NCI-H526 (cell line): ENCODE measurements at places on chromosomes 16 and 17.

DNA sequence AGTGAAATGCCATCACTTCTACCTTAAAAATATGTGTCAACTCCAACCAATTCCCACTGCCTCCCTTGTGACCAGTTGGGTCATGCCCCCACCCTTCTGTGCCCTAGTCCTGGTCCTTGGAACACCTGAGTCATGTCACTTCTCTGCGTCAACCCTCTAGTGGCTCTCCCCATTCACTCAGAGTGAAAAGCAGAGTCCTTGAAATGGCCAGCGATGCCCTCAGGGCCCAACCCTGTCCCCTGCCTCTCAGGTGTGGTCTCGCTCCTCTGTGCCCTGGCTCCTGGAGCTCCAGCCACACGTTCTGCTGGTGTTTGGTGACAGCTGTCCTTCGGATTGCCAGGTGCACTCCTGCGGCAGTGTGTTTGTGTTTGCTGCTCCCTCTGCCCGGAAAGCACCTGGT lies 89.2 kb downstream of the SPECC1 start:
- DNase-seq: no peak

DNA sequence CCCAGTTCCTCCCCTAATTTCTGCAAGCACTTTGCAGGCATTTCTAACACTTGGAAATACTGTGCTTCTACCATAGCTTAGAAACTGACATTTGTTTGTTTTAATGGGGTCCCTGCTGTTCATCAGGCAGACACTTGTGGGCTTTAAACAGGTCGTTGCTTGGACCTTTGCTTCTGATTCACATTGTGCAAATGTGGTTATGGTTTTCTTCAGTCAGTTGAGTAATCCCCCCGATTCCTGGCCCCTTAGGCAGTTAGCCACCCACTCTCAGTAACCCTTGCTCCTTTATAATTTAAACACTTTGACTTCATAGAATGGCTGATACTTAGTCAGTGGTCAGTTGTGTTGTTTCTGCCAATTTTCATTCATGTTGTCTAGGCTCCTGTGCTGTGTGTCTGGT lies 39.4 kb downstream of the SLC47A1 start:
- DNase-seq: no peak

GRCh38 chr17:45189009-45189408 lies 27.3 kb downstream of the HEXIM2 start:
- no peak for DNase-seq

DNA sequence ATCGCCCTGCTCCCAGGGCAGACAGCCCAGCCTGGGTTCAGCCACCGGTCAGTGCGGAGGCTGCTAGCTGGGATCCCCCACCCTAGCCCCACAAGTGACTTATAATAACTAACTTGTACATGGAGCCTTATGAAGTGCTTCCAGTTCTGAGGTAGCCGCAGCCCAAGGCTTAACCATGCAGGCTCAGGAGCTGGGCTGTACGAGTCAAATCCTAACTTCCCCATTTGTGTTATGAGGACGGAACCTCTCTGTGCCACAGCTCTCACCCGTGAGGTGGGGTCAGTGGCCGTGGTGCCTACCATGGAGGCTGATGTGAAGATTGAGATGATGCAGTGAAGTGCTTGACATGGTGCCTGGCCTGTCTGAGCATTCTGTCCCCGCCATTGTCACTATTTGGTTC lies 27.8 kb upstream of the GOSR2 start:
- no peak for DNase-seq

- DNase-seq: no peak
Measured at GRCh38 chr16:55515111-55515510, 6.2 kb downstream of the LPCAT2 start.

DNA sequence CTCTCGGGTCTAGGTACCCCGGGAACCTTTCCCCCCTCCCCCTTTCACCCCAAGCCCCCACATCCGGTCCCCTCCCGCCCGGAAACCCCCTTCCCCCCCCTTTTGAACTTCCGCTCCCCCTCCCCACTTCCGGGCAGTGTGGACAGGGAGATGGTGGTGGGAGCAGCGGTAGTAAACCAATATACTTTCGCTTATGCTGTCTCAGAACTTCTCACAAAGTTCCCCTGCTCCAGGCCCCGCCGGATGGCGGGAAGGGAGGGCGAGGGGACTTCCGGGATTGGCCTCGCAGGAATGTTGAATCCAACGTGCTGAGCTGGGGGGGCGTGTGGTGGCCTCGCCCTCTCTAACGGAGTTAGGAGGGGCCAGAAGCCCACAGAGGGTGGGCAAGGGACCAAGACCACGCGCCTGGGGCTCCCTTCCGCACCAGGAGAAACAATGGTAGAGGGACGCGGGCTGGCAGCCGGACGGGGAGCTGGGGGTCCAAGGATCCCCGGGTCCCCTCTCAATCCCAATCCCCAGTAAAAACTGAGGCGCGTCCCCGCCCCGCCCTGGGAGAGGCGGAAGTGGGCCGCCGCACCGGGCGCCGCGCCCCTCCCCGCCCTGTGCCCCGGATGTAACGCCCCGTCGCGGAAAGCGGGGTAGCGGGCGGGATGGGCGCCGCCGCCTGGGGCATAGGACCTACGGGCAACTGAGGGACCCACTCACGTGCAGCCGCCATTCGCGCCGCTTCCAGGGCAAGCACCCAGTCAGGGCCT lies 742 bp downstream of the PFN1 start:
- DNase-seq: peak; percentile 33

GRCh38 chr17:62882284-62882683 lies 74.2 kb upstream of the MARCHF10 start:
- no peak for DNase-seq

GRCh38 chr17:1506649-1507267 lies 9.7 kb downstream of the INPP5K start:
- no peak for DNase-seq

DNA sequence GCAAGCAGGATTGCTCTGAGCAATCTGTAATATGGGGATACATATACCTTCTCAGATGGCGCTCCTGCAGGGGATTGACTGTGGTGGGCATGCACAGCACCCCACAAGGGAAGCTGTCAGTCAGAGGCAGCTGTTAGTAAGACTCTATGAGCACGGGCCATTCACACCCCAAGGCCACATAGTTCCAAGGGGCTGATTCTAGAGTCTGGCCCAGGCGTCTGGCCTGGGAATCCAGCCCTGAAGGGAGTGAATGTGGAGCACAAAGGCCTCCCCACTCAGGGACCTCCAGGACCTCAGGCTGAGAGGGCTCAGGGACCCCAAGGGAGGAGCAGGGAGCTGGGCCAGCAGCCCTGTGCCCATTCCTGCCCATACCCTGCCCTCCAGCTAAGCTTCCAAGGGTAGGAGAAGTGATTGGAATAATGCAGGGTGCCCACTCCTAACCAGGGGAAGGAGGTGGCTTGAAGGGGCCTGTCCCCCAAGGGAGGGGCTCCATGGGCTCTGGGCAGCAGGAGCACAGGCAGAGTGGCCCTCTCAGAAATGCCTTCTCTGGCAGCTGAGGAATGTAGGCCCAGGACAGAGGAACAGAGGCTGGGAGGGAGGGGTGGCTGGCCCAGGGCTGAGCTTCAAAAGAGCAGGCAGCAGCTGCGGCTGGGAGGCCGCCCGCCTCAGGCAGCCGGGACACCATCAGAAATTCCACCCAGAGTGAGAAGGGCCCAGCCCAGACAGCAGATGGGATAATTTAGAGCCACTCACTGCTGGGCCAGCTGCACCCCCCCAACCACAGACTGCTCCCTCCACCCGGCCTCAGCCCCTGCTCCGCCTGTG lies 48.9 kb upstream of the MRPS23 start:
- DNase-seq: peak; percentile 64

- DNase-seq: no peak
Measured at GRCh38 chr16:69431948-69432468, 7.6 kb downstream of the CYB5B start.

DNA sequence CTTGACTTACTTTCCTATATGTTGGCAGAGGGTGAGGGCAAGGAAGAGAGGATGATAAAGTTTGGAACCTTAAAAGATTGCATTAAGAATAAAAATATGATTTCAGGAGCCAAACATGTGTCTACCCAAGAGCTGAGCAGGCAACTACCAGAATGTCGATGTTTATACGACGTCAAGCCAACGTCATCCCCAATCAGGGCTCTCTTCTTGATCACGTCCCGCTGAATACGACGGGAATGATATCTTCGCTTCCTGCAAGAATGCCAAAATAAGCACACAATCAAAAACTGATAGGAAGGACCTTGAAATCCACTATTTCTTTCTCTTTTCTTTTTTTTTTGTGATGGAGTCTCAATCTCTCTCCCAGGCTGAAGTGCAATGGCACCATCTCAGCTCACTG lies 20.1 kb upstream of the ITGAE start:
- DNase-seq: no peak

DNA sequence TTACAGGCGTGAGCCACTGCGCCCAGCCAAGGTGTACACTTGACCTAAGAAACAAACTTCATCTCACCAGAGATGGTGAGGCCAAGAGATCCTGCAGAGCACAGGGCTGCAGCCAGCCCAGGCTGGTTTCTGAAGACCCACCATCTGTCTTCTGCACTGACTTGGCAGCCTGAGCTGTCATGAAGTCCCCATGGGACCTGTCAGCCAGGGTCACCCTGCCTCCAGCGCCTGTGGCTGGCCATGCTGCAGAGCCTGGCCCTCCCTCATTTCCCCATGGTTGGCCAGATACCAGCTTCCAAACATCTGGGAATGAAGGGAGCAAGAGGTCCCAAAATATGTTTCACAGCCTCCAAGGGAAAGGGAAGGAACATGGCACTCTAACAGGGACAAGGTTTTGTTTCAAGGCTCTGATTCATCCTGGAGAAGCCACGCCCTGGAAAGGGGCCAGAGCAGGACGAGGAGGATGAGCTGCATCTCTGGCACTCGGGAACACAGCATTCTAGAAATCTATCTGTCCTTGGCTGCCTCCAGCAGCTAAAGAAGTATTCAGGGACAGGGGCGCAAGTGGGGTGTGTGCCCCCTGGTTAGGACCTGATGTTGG lies 45.3 kb downstream of the DDX19A start:
- DNase-seq: no peak

GRCh38 chr16:68028996-68029395 lies 5.9 kb downstream of the DUS2 start:
- DNase-seq: no peak

- no peak for DNase-seq
Measured at GRCh38 chr16:72609933-72610332, 438.0 kb upstream of the PMFBP1 start.

- DNase-seq: peak; percentile 82
Measured at GRCh38 chr17:43891851-43892646, 15.3 kb downstream of the MPP2 start.

DNA sequence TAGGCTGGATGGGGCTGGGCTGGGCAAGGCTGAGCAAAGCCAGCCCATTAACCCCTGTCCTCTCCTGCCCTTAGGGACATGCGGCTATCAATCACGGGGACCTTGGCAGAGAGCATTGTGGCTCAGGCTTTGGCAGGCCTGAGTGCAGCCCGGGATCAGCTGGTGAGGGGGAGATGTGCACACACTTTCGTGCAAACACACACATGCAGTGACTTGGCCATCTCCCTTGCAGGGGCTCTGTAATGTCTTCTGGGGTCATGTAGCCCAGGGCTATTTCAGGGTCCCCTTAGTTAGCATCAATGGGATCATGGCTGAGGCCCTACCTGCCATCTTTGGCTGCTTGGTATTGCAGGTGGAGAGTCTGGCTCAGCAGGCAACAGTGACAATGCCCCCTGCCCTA lies 6.9 kb downstream of the CARMIL2 start:
- DNase-seq: no peak

GRCh38 chr17:33291248-33292200 lies 1.6 kb downstream of the ASIC2 start:
- DNase-seq: no peak

DNA sequence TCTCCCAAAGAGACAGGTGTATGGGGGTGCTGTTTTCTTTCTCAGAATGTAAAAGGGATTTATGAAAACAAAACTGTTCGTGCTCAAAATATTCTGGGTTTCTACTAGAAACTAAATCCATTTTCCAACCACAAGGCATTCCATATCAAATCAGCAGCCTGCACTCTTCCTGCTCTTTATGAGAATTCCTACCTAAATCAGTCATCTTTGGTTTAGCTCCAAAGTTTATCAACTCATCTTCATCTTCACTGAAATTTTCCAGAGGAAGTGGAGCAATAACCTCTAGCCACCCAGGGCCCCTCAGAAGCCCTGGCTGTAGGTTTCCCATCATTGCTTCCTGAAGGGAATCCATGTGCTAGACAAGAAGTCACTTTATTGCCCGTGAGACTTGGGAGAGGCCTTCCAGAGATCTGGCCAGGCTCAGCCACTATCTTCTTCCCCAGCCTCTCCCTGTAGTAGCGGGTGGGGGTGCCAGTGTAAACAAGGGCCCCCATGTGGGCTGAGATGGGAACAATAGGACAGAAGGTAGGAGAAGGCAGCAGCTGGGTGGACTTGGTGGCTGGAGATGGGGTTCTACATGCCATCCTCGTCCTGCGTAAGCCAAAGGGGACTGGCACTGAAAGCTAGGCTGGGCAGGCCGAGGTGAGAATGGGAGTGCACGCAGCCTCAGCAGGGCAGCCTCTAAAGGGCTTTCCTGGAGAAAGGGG lies 22.0 kb upstream of the ALDH3A1 start:
- DNase-seq: no peak

DNA sequence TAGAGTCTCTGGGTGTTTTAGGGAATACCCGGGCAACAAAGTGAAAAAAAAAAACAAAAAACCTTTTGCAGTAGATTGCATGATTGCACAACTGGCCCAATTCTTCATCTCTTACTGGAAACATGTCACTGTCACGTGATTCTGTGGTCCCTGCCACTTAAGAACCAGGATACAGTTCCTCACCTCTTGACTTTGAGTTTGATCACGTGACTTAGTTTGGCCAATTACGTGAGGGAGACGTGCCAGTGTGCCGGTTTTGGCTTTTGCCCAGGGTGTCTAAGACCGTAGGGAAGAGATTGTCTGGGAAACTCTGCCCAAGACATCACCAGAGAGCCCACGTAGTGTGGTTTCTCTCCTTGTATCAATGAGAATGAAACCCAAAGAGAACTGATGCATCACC lies 88.7 kb downstream of the GRIN2A start:
- DNase-seq: no peak

DNA sequence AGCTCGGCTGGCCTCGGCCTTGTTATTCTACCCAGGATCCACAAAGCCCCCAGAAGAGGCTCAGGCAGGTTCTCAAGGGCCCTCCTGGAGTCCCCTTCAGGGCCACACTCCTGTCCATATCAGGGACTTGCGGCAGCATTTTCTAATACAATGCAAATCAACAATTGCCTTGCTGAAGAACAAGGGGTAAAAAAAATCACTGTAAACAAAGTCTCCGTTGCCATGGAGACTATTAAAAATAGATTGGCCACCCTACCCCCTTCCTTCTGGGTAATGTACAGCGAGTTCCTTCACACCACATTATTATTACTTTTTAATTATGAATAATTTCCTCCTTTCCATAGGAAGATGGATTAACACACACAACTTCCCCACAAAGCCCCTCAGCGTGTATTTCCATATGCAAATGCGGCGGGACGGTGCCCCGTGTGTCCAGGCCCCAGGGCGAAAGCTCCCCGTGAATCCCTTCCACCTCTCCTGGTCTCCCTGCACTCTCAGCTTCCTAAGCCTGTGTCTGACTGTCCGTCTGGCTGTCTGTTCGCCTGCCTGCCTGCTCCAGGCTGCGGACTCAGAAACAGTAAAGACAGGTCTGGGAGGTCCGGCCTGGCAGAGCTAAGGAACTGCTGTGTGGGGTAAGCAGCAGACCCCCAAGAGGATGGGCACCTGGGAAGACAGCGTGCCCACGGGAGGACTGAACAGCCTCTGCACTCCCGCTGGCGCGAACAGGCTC lies 196.6 kb downstream of the RBFOX3 start:
- no peak for DNase-seq
